ENCODE measurements at places on chromosomes 7 and 10. TPM values are rescaled to one million over a fixed set of nuclear protein-coding genes. Genes with fewer than 3 reads are reported as not detected.

The MPP7 gene
- 12.5 TPM for total RNA-seq

DNA sequence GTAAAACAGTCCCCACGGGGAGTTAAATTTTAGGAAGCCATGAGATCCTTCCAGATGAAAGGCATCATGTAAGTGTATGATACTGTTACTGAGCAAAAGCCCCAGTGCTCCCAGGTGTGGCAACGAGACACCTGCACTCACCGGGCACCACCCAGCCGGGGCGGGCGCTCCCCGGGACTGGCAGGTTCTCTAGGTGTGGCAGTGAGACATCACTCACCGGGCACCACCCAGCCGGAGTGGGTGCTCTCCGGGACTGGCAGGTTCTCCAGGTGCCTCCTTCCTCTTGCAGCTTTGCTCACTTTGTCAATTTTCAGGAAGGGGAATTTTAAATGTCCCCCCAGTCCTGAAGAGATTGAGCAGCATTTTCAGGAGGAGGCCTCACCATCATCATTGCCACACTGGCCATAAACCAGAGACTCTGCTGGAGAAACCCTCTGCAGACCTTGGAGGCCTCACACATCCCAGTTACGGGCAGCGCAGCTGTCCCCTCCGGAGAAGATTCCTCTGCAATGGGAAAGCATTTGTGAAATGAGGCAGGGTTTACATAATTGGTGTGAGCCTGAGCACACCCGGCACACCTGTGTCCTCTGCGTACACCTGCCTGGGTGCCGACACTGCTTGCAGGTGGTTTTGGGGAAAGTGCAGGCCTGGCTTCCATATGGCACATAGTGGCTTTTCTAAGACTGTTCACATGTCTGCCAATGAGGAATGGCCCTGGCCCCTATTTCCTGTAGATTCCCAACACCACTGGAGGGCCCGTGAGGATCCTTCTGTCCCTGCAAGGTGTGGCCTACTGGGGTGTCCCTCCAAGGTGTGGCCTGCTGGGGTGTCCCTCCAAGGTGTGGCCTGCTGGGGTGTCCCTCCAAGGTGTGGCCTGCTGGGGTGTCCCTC is 191.4 kb downstream of the EBF3 start:
- H3K36me3 ChIP-seq, result peaks cover 5% of the 10 kb centered on the region
- no peaks in the 10 kb centered on the region for H3K4me1 ChIP-seq
- no peak overlapping the region for H3K27ac ChIP-seq
- no peak for DNase-seq

The VENTX gene
- total RNA-seq, result 0.32 TPM

- peaks cover 10% of the 10 kb centered on the region for H3K4me1 ChIP-seq
- H3K27me3 ChIP-seq, result no peaks in the 10 kb centered on the region
- no peak overlapping the region for H3K27ac ChIP-seq
- H3K36me3 ChIP-seq, result no peaks in the 10 kb centered on the region
These were observed 12.1 kb upstream of the MCU start for GRCh38 chr10:72679838-72680241.

The SLC13A1 gene
- total RNA-seq, result 0.12 TPM

The PLPP4 gene
- not detected for total RNA-seq

DNA sequence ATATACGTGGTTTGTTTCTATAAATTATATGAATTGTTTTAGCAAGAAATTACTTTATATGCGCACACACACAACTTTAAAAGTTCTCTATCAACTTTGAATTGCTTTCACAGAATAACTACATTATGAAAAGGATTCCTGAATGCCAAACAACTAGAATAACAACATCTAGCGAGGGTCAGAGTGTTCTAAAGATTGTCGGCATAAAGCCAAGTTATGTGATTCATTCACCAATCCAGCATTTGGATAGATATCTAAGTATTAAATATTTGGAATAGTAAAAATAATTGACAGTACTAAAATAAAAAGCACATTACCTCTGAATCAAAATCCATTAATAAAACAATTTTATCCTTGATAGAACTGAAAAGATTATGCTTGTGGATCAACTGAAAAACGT is 125.3 kb upstream of the AMPH start:
- H3K4me3 ChIP-seq, result no peak overlapping the region
- DNase-seq, result no peak
- peaks cover 4% of the 10 kb centered on the region for H3K4me1 ChIP-seq
- no peak overlapping the region for H3K27ac ChIP-seq

DNA sequence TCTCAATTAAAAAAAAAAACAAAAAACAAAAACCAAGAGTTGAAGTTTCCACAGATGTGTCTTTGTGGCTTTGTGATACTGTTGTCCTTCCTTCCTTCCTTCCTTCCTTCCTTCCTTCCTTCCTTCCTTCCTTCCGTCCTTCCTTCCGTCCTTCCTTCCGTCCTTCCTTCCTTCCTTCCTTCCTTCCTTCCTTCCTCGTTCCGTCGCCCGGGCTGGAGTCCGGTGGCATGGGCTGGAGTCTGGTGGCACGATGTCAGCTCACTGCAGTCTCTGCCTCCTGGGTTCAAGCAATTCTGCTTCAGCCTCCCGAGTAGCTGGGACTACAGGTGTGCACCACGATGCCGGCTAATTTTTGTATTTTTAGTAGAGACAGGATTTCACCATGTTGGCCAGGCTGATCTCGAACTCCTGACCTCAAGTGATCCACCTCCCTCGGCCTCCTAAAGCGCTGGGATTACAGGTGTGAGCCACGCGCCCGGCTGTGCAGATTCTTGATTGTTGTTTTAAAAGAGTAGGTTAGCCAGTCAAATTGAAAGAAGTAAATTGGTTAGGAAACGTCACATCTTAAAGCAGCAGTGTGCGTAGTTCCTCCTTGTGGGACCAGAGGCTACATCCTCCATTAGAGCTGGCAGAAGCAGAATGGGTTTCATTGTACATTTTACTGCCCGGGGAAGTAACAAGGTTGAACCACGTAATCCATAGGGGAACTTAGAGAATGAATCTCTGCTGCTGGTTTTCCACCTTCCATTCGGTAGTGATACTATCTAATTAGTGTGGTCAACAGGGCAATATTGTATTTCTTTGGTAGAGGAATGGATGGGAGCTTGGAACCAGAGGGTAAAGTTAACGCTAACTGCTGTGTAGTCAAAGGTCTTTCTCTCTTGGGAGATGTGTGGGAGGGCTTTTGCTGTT is 20.6 kb downstream of the DNAJB6 start:
- H3K27me3 ChIP-seq, result no peaks in the 10 kb centered on the region
- peak overlapping the region; percentile 35 for H3K4me3 ChIP-seq
- DNase-seq, result no peak

GRCh38 chr7:64045301-64046040 is at the start of gene ZNF727:
Gene ZNF727, plus strand, starts transcription at chr7:64045434. Its CDS starts 188 bp downstream, at chr7:64045622.
- peak within 1 kb of the TSS; percentile 73 for H3K4me3 ChIP-seq
- H3K4me1 ChIP-seq, result no peaks in the 10 kb centered on the region
- peak; percentile 83 for DNase-seq
- peak within 1 kb of the TSS; percentile 78 for H3K27ac ChIP-seq
- no peaks in the 10 kb centered on the region for H3K27me3 ChIP-seq

- peaks cover 6% of the 10 kb centered on the region for H3K4me1 ChIP-seq
- no peaks in the 10 kb centered on the region for H3K27me3 ChIP-seq
- no peak for DNase-seq
- H3K27ac ChIP-seq, result no peak overlapping the region
These were observed 18.6 kb downstream of the RPP30 start for GRCh38 chr10:90890347-90890746.

- H3K27me3 ChIP-seq, result no peaks in the 10 kb centered on the region
- no peak for DNase-seq
- H3K36me3 ChIP-seq, result no peaks in the 10 kb centered on the region
- no peak overlapping the region for H3K27ac ChIP-seq
These were observed 75.9 kb downstream of the SH2D4B start for GRCh38 chr10:80613466-80614170.

DNA sequence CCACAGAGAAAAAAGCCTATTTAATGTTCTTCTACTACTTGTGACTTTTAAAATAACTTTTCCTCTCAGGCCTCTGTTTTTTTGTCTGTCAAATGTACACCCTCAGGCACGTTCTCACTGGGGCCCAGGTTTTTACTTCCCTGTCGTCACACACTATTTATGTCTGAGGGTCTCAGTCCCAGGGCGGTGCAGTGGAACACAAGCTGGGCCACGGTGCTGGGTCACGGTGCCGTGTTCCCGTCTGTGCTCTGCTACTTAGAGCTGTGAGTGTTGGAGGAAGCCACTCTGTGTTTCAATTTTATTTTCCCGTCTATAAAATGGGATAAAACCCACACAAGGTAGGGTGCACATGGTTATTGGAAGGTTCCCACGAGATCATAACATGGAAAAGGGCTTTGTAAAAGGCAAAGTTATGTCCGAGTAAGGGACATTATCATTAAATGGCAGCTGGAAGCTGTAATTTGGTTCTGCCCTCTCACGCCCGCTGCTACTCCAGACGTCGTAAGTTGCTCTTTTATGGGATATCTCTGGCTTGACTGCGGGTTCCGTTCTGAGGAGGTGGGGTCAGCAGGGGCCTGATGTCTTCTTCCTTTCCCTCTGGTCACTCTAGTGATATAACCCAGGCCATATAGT is 25.2 kb downstream of the ZNF775 start:
- peak overlapping the region; percentile 89 for H3K4me3 ChIP-seq
- peak overlapping the region; percentile 97 for H3K27ac ChIP-seq
- no peaks in the 10 kb centered on the region for H3K27me3 ChIP-seq
- DNase-seq, result no peak
- no peaks in the 10 kb centered on the region for H3K36me3 ChIP-seq
- H3K4me1 ChIP-seq, result peaks cover 4% of the 10 kb centered on the region

DNA sequence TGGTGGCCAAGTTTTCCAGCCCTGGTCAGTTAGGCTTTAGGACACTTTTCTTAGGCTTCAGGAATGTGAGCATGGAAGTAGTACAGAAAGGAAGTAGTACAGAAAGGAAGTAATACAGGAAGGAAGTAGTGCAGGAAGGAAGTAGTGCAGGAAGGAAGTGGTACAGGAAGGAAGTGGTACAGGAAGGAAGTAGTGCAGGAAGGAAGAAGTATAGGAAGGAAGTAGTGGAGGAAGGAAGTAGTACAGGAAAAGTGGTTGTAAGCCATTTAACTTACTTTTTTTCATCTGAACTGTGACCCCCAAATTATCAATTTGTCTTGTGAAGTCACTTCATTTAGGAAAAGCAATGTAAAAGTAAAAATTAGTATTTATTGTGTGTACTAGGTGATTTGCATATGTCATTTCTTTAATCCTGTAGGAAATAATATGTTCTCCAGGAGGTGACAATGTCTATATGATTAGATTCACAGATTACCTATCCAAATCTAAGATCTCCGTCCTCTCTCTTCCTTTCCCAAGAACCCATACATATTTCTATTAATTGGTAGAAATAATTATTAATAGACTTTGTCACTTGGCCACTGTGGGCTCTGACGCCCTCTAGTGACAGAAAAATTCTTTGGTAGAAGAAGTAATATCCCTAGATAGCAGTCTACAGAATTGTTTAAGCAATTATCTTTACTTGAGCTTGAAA is 3.9 kb upstream of the FAS start:
- no peaks in the 10 kb centered on the region for H3K4me1 ChIP-seq
- no peak overlapping the region for H3K27ac ChIP-seq
- DNase-seq, result no peak
- H3K4me3 ChIP-seq, result no peak overlapping the region
- H3K36me3 ChIP-seq, result no peaks in the 10 kb centered on the region

GRCh38 chr10:34029455-34029854 is 695.0 kb upstream of the NRP1 start:
- no peaks in the 10 kb centered on the region for H3K36me3 ChIP-seq
- H3K27ac ChIP-seq, result no peak overlapping the region
- no peak overlapping the region for H3K4me3 ChIP-seq
- H3K4me1 ChIP-seq, result peaks cover 3% of the 10 kb centered on the region
